ENCODE measurements at places on chromosomes 7 and 10. TPM values are rescaled to one million over a fixed set of nuclear protein-coding genes. Genes with fewer than 3 reads are reported as not detected.

PDE1C gene
- total RNA-seq, result not detected

NAPEPLD gene
- total RNA-seq, result 9.4 TPM

CTTNBP2 gene
- total RNA-seq, result not detected

SFTPA1 gene
- total RNA-seq, result not detected

FAM25C gene
- total RNA-seq, result not detected

TMEM229A gene
- total RNA-seq, result not detected

EBF3 gene
- not detected for total RNA-seq

TRIM73 gene
- total RNA-seq, result 3.2 TPM

GIMAP4 gene
- 193 TPM for total RNA-seq

GRCh38 chr10:306675-307185 lies 171.5 kb downstream of the ZMYND11 start:
- ATAC-seq, result no peak

DNA sequence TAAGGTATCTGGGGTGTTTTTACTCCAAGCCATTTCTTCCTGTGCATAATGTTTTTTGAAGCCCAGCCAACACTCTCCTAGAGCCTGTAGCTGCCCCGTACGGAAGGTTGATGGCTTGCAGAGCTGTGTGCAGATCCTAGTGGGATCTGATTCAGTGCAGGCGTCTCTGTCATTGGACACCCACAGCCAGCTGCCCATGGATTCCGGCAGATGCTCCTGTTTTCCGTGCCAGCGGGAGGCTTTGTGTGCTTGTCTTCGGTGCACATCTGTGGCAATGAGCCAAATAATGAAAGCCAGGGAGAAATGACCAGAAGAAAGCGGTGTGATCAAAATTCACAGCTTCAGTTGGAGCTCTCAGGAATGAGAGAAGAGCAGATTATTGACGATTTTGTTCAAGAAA lies 426.4 kb downstream of the TYW1 start:
- ATAC-seq, result no peak

DNA sequence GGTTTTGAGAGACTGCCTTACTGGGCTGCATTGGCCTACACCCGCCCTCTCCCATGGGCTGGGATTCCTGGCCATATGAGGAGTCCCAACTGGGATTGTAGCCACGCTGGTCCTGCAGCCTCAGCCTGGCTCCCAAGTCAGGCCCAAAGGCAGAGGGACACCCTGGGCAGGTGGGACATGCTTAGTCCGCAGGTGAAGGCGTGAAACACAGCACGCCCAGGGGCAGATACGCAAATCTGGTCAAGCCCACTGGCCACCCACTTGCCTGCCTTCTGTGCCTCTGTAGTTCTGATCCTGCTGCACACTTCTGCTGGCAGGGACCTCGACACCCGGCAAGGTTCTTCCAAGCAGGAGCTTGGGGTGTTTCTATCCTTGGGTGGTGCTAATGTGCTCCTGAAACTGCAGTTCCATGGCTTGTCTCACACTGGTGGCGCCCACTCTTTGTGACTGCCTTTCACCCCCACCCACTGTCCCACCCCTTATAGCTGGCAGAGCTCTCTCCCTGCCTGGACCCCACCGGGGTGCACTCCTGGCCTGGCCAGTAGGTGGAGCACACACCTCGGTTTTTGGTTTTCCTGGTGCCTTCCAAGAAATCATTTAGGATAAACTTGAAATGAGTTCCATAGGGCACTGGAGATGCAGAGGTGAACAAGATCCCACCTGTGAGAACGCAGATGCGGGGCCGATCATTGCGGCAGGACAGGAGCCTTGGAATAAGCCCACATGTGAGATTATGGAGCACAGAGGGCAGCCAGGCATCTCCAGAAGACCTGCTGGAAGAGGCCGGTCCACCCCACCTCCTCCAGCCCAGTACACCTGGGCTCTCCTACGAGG lies 47.9 kb downstream of the MKI67 start:
- peak; percentile 69 for ATAC-seq

DNA sequence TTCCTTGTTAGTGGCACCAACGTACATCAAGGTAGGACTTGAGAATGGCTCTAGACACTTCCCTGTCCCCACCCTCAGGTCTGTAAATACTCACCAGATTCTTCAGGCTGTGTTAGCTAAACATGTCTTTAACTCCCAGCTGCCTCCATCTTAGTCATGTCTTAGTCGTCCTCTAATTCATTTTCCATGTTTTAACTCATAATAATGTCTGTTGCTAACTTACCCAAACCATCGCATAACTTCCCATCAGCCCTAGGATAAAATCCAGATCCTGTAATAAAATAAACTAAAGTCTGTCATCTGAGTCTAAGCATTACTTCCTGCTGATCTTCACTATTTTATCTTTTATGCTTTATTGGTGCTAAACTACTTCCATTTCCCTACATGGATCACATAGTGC lies 600.0 kb upstream of the CELF2 start:
- no peak for ATAC-seq

DNA sequence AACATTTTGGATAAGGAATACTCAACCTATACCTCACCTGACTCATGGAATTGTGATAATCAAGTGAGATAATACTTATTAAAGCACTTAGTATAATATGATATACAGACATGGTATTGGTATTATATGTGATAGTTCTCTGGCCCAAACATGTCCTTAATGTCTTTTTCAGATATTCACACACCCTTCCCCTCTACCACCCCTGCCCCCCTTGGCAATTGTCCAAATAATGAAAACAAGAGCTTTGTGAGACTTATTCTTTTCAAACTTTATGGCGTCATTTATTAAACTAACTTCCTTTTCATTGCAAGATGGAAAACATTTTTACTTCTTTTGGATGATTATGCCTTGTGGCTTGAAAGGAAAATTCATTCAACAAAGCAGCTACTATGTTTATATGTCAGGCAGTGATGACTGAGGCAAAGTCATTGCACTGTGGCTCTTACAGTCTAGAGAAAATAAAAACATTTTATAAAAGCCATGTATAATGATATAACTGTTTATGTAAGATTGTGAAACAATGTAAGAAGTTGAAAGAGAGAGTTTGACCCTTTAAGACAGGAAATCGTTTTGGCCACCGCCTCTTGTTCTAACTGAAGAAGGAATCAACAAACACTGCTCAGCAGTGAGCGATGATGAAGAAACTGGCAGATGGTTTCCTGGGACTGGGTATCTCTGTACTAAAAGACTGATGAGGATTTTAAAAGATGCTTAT lies 27.4 kb downstream of the MINPP1 start:
- ATAC-seq, result no peak

- ATAC-seq, result peak; percentile 95
Measured at GRCh38 chr7:134654104-134654775, 7.6 kb downstream of the BPGM start.

GRCh38 chr10:13709931-13710650 lies 123.3 kb downstream of the PRPF18 start:
- ATAC-seq, result no peak

DNA sequence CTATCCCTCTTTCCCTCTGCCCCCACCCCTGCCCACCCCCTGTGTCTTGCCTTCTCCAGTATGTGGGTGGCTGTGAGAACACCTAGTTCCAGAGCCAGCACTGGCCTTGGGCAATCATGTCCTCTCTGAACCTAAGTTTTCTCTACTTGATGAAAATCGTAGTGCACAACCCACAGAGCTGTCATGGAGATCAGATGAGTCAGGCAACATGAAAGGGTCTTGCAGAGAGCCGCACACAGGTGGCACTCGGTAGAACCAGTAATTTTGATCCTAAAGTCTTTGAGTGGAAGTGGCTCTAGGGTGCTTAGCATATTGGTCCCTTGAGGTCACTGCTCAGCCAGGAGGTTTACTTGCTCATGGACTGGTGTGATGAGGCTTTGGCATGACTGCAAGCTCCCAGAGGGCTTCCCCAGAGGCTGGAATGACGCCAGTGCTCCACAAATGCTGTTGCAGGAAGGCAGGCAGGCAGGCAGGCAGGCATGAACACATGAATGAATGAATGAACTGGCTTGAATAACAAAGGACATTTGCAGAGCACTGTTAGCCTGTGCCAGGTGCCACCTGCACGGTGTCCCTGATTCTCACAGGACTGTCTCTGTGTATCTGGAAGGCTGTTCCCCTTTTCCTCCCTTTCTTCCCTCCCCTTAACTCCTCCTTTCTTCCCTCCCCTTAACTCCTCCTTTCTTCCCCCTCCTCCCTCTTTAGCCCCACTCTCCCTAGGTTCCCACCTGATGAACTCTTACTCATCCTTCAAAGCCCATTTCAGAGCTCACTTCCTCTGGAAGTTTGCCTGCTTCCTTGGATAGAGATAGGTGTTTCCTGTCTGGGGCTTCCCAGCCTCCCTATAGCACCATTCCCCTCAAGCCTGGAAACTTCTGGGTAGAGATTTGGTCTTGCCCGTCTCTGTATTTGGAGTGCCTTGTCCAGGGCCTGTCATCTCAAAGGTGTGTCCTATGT lies 27.2 kb upstream of the CTBP2 start:
- no peak for ATAC-seq

DNA sequence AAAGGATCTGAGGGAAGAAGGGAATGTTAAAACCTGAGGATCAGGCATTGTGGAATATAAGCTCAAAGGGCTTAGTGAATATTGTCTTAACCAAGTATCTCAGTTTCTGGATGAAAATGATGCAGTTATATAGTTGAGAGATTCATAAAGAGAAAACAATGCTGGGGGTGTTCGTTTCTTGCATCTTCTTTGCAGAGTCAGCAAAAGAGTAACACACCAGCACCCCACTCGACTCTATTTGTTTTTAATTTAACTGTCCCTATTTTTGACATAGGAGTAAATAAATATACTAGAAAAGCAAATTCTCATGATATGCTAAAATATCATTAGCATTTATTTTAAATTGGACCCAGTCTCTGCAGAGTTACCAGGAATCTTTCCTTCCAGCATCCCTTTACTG lies 7.6 kb upstream of the OIT3 start:
- no peak for ATAC-seq

- no peak for ATAC-seq
Measured at GRCh38 chr7:134422008-134422407, 36.9 kb downstream of the AKR1B1 start.

GRCh38 chr10:102644646-102645387 lies 538 bp downstream of the TRIM8 start:
- peak; percentile 6 for ATAC-seq
